ENCODE measurements at places on chromosomes 13 and 19.

DNA sequence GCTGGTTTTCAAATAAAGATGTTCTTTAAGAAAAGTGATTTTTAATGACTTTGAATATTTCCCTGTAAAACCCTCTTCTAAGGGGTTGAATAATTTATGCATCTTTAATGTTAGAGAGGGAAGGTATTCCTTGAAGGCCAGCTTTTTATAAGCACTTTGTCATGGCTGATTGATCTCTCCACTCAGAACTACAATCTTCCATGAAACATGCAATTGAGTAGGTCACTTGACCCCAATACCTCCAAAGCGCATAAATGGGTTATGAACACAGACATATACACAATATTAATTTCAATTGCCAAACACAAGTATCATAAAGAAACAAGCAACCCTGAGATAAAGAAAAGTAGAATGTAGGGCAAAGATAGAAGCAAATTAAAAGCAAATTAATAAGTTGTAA, 359.9 kb downstream of the MTUS2 start:
- no peak for DNase-seq

DNA sequence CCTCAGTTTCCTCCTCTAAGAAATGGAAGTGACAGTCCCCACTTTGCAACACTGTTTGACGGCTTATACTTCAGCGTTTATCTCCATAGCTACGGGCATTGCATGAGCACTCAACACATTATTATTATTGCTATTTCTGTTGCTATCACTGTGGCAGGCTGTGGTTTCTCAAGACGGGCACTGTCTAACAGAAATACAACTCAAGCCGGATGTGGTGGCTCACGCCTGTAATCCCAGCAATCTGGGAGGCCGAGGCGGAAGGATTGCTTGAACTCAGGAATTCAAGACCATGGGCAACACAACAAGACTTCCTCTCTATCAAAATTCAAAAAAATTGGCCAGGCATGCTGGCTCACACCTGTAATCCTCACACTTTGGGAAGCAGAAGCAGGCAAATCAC, 4.9 kb upstream of the ZSWIM4 start:
- DNase-seq = no peak

- no peak for DNase-seq
These were observed 375.9 kb downstream of the EFNB2 start for GRCh38 chr13:106159295-106160195.

- no peak for DNase-seq
These were observed 1724.2 kb downstream of the PCDH9 start for GRCh38 chr13:65505941-65506340.

- DNase-seq = no peak
These were observed 41.0 kb downstream of the POU4F1 start for GRCh38 chr13:78562237-78562889.

GRCh38 chr13:44107357-44108121, 227.8 kb downstream of the LACC1 start:
- no peak for DNase-seq

DNA sequence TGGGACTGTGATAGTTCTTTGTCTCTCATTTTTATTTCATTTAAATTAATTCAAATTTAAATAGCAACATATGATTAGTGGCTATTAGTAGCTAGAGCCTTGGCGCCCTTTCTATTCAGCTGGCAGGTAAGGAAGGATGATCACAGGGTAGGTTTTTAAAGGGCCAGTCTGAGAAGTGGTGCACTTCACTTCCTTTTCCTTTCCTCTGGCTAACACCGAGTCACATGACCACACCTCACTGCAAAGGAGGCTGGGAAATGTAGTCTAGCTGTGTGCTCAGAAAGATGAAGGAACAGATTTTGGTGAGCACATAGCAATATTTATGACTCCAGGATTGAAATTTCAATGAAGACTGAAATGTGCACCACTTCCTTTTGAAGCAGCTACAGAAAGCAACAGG, 128.7 kb downstream of the TSHZ3 start:
- no peak for DNase-seq

DNA sequence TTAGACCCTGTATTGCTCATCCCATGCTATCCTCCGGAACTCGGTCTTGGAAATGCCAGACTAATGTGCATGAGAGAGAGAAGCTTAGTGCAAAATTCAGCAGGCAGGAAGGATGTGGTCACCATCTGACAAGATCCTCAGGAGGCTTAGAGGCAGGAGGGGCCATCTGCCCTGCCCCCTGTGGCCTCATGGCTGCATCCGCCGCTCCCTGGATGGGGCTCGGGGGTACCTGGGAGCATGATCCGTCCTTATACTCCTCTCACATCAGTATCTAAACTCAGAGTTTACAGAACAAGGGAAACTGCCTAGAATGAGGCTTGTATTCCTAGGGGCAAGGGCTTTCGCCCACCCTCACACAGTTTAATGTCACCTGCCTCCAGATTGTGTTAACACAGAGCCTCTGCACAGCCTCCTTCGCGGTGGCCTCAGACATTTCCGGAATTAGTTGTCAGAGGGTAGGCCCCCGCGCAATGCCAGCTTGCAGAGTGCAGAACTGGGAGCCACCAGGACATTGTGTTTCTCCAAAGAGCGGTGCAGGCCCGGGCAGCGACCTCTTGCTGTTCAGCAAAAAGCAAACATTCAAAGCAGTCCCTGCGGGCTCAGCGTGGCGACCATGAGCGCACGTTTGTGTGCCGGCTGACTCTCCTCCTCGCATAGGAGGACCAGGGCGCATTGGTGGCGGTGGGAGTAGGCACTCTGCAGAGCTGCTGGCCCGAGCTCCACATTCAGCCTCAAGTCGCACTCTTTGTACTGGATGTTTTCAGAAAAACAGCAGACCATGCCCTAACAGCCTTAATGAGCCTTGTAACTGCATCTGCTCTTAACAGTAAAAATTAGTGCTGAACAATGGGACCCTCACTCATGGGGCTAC, 39.1 kb downstream of the GPR12 start:
- no peak for DNase-seq

DNA sequence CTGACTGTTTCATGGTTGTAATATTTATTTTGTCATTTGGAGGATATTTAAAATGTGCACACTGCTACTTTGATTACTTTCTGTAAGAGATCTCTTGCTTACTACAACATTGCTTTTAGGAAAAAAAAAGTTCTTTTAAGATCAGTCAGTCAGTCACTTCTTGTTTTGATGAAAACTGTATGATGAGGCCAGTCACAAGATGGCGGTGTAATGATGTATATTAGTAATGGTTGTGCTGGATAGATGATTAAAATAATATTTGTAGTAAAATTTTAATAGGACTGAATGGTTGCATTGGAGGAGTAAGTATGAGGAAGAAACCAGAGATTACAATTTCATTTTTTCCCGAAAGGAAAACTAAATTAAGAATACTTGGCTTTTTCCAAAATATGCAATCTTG, 2411.1 kb downstream of the PCDH9 start:
- no peak for DNase-seq

DNA sequence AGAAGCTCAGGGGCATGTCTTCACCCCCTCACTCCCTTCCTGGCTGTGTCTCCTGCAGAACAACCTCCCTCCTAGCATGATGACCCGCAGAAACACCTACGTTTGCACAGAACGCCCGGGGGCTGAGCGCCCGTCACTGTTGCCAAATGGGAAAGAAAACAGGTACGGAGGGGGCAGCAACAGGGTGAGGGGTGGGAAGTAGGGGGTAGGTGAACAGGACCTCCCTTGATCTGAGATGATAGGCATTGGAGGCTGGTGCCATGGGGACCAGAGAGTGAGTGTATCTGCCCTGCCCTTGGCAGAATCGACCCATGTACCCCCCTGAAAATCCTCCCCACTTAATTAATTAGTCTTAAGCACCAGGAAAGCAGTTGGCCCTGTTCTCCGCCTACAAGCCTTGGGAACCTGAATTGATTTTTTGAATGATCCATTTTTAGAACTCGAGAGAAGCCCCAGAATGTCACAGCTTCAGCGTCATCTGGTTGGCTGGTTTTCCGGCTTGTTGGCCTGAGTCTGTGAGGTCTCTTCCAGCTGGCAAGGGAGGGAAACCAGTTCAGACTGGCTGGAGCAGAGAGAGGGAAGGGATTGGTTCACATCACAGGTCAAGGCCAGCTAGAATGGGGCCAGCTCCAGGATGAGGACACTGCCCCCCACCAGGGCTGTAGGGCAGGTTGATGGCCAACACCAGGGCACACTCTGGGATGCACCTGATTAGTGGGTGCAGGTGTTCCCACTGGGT, 28.2 kb downstream of the CKM start:
- DNase-seq = no peak

DNA sequence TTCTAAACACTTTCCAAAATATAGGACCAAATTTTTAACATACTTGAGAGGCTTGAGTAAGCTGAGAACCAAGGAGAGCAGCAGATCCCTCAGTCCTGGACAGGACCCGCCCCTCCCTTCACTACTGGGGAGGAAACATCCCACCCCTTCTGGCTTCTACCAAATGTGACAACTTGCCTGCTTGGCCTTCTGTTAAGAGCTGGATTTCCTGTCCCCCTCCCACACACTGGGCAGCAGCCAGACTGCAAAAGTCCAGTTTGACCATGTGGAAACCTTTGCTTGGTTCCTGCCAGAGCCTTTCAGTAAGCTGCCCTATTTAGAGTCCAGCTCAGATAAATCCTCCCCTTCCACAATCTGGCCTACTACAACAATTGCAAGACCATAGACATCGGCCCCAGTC, 84.3 kb downstream of the FGF14 start:
- no peak for DNase-seq

Data from LNCaP clone FGC (cell line).